ENCODE measurements at places on chromosomes 16 and 17. TPM values are rescaled to one million over a fixed set of nuclear protein-coding genes. Genes with fewer than 3 reads are reported as not detected.

The GNPTG gene
- total RNA-seq = 31.0 TPM

The KRT27 gene
- not detected for total RNA-seq

GRCh38 chr17:73304971-73305812 lies 6.6 kb downstream of the CDC42EP4 start:
- no peaks in the 10 kb centered on the region for H3K27me3 ChIP-seq
- peak; percentile 79 for DNase-seq
- no peaks in the 10 kb centered on the region for H3K36me3 ChIP-seq
- peaks cover 63% of the 10 kb centered on the region for H3K4me1 ChIP-seq
- H3K27ac ChIP-seq = peak overlapping the region; percentile 99
- peak overlapping the region; percentile 2 for H3K4me3 ChIP-seq

- peaks cover 4% of the 10 kb centered on the region for H3K4me1 ChIP-seq
- no peak overlapping the region for H3K4me3 ChIP-seq
- DNase-seq = no peak
- H3K27ac ChIP-seq = no peak overlapping the region
- H3K36me3 ChIP-seq = no peaks in the 10 kb centered on the region
Measured at GRCh38 chr17:74854792-74855191, 4.9 kb downstream of the GRIN2C start.

DNA sequence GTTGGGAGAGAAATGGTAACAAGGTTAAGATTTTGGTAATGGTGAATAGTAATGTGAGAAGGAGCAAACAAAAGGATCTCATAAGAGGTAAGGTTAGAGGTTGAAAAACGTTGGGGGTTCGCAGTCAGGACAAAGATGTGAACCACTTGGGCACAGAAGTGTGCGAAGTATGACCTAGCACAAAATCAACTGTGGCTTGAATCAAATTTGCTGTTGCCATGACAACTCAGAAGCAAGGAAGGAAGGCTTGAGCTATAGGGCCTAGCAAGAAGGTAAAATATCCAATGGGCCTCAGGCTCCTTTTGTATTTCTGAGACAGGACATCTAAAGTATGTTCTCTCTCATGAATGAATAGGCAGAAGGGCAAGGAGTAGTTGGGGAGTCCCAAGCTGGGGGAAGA lies 24.5 kb upstream of the TEKT1 start:
- DNase-seq = no peak
- no peak overlapping the region for H3K4me3 ChIP-seq
- peaks cover 14% of the 10 kb centered on the region for H3K27me3 ChIP-seq

DNA sequence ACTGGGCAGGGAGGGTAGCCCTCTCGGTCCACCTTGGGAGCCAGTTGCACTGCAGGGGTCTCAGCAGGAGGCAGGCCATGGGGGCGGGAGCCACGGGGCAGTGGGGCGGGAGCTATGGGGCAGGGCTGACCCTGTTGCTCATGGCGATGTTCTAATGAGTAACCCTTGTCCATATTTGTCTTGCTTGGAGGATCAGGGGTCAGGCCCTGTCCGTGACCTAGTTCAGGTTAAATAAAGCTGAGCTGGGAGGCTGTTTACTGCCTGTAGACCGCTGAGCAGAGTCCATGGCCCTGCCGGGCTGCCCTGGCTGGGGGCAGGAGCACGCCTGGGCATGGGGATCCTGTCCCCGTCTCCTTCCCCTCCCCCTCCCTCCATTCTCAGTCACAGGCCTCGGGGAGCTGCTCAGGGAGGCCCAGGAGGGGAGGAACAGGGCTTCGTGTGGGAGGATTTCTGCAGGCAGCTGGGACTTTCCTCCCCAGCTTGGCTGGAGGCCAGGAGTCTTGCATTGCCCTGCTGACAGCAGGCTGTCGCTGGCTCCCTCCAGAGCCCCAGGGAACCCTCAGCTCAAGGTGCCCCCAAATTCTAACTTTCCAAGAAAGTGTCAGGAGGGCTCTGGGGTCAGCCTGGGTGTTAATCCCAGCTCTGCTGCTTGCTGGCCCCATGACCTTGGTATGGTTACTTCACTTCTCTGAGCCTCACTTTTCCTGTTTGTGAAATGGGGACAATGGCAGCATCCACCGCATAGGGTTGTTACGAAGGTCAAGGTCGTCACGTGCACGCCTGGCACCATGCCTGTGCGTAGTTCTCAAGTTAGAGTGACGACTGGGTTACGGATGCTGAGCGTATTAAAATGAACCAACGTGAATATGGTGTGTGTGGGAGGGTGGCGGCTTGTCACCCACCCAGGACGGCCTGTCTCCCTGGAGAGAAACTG lies 6.1 kb upstream of the SERPINF2 start:
- peak overlapping the region; percentile 64 for H3K27ac ChIP-seq
- H3K36me3 ChIP-seq = peaks cover 56% of the 10 kb centered on the region
- no peak overlapping the region for H3K4me3 ChIP-seq
- H3K27me3 ChIP-seq = no peaks in the 10 kb centered on the region
- no peaks in the 10 kb centered on the region for H3K4me1 ChIP-seq
- peak; percentile 76 for DNase-seq

The NPIPB8 gene
- total RNA-seq = not detected

GRCh38 chr16:47142821-47143676 lies 696 bp downstream of the NETO2 start:
- H3K27ac ChIP-seq = peak overlapping the region; percentile 62
- DNase-seq = peak; percentile 59
- no peaks in the 10 kb centered on the region for H3K27me3 ChIP-seq
- H3K36me3 ChIP-seq = no peaks in the 10 kb centered on the region

DNA sequence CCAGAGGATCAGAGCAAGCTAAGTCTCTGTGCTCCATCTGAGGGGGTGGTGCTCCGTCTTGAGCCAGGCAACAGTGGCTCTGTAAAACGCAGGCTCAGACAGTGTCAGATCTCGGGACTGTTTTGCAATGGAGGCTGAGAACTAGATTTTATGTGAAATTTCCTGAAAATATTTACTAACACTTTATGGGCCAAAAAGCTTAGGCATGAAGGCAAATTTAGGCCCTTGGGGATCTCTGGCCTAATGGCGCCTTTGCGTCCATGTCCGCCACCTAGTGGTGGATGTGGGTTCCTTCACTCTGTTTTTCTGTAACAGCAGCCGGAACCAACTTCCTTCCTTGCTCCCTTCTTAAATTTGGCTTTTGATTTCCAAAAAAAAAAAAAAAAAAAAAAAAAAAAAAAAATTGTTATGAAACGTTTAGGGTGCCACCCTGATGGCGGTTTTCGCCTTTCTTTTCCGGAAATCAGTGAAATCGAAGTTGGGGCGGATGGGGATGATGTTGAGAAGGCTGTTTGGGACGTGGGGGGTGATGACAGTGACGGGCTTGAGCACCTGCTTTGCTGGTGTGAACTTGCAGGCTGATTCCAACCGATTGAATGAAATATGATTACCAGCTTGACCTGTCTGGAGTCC lies 14.0 kb upstream of the ELAC2 start:
- no peaks in the 10 kb centered on the region for H3K27me3 ChIP-seq
- no peak overlapping the region for H3K4me3 ChIP-seq
- peak; percentile 25 for DNase-seq
- no peak overlapping the region for H3K27ac ChIP-seq
- H3K4me1 ChIP-seq = peaks cover 4% of the 10 kb centered on the region

The EPOP gene
- total RNA-seq = 0.94 TPM

GRCh38 chr16:86517033-86517432 lies 6.7 kb downstream of the FOXF1 start:
- no peak overlapping the region for H3K27ac ChIP-seq
- H3K4me3 ChIP-seq = no peak overlapping the region
- H3K36me3 ChIP-seq = no peaks in the 10 kb centered on the region
- peaks cover 82% of the 10 kb centered on the region for H3K27me3 ChIP-seq
- peak; percentile 3 for DNase-seq

DNA sequence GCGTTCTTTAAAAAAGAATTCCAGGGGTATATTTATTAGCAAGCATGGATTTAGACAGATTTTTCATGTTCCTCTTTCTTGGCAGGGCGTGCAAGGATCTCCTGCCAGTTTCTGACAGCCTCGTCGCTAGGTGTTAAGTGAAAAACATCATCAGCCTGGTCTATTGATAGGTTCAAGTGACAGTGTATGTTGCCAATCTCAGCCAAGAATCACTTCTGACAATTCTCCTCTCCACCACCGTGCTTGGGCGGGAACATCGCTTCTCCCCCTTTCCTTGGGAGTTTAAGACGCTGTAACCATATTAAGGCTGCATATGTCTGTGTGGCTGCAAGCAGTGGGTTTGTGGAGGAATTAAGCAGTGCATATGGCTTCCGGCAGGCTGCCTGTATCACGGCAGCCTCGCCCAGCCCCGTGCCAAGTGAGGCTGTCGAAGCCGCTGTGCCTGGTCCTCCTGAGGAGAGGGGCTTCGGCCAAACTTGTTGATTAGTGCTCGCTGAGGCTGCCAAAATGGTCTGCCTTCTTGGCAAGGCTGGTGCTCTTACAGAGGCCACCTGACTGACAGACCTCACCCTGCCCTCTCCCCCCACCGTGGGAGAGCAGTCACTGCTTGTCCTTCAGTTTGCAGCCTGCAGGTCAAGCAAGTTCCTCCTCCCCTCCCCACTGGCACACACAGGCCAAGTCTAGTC lies 132.2 kb upstream of the MPHOSPH6 start:
- no peaks in the 10 kb centered on the region for H3K4me1 ChIP-seq
- H3K27ac ChIP-seq = peak overlapping the region; percentile 65
- no peak overlapping the region for H3K4me3 ChIP-seq
- peak; percentile 38 for DNase-seq

GRCh38 chr17:49195751-49196150 lies 14.6 kb downstream of the GNGT2 start:
- H3K36me3 ChIP-seq = no peaks in the 10 kb centered on the region
- no peak overlapping the region for H3K27ac ChIP-seq
- DNase-seq = no peak
- H3K4me3 ChIP-seq = no peak overlapping the region
- peaks cover 5% of the 10 kb centered on the region for H3K4me1 ChIP-seq
- no peaks in the 10 kb centered on the region for H3K27me3 ChIP-seq

The GCSH gene
- 50.8 TPM for total RNA-seq

- no peaks in the 10 kb centered on the region for H3K27me3 ChIP-seq
- DNase-seq = no peak
- no peaks in the 10 kb centered on the region for H3K4me1 ChIP-seq
- no peaks in the 10 kb centered on the region for H3K36me3 ChIP-seq
- no peak overlapping the region for H3K27ac ChIP-seq
Measured at GRCh38 chr17:31824766-31825360, 34.2 kb downstream of the COPRS start.

- peak overlapping the region; percentile 59 for H3K27ac ChIP-seq
- peaks cover 19% of the 10 kb centered on the region for H3K4me1 ChIP-seq
- no peak overlapping the region for H3K4me3 ChIP-seq
- H3K36me3 ChIP-seq = no peaks in the 10 kb centered on the region
- H3K27me3 ChIP-seq = no peaks in the 10 kb centered on the region
Measured at GRCh38 chr17:60941028-60941427, 263.4 kb downstream of the BCAS3 start.

GRCh38 chr17:32875923-32876416 lies 954 bp downstream of the MYO1D start:
- H3K4me1 ChIP-seq = peaks cover 6% of the 10 kb centered on the region
- peak overlapping the region; percentile 83 for H3K27ac ChIP-seq
- DNase-seq = no peak
- H3K36me3 ChIP-seq = no peaks in the 10 kb centered on the region
- peak overlapping the region; percentile 79 for H3K4me3 ChIP-seq

DNA sequence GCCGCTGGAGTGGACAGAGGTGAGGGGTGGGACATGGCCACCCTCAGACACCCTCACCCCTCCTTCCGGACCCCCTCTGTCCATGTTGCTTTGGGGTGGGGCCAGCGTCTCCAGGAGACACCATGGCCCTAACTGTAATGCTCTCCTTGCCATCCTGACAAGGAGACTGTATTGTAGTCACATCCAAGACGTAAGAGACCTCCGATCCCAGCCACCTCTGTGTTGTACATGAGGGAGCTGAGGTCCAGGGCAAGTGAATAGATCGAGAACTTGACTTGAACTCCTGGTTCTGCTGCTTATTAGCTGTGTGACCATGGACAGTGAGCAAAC lies 30.2 kb downstream of the POLR3E start:
- no peak overlapping the region for H3K4me3 ChIP-seq
- peaks cover 82% of the 10 kb centered on the region for H3K36me3 ChIP-seq
- no peaks in the 10 kb centered on the region for H3K4me1 ChIP-seq
- H3K27ac ChIP-seq = no peak overlapping the region
- no peaks in the 10 kb centered on the region for H3K27me3 ChIP-seq

The KCNH6 gene
- total RNA-seq = not detected

The CBFA2T3 gene
- total RNA-seq = 5.0 TPM

- DNase-seq = peak; percentile 34
- H3K27me3 ChIP-seq = no peaks in the 10 kb centered on the region
- no peak overlapping the region for H3K27ac ChIP-seq
- H3K4me3 ChIP-seq = no peak overlapping the region
Measured at GRCh38 chr17:49390548-49391324, 23.9 kb downstream of the PHB1 start.

GRCh38 chr17:39144416-39144840 lies 7.0 kb downstream of the PLXDC1 start:
- no peaks in the 10 kb centered on the region for H3K27me3 ChIP-seq
- peak overlapping the region; percentile 79 for H3K27ac ChIP-seq
- peaks cover 12% of the 10 kb centered on the region for H3K4me1 ChIP-seq
- no peak overlapping the region for H3K4me3 ChIP-seq
- no peaks in the 10 kb centered on the region for H3K36me3 ChIP-seq

DNA sequence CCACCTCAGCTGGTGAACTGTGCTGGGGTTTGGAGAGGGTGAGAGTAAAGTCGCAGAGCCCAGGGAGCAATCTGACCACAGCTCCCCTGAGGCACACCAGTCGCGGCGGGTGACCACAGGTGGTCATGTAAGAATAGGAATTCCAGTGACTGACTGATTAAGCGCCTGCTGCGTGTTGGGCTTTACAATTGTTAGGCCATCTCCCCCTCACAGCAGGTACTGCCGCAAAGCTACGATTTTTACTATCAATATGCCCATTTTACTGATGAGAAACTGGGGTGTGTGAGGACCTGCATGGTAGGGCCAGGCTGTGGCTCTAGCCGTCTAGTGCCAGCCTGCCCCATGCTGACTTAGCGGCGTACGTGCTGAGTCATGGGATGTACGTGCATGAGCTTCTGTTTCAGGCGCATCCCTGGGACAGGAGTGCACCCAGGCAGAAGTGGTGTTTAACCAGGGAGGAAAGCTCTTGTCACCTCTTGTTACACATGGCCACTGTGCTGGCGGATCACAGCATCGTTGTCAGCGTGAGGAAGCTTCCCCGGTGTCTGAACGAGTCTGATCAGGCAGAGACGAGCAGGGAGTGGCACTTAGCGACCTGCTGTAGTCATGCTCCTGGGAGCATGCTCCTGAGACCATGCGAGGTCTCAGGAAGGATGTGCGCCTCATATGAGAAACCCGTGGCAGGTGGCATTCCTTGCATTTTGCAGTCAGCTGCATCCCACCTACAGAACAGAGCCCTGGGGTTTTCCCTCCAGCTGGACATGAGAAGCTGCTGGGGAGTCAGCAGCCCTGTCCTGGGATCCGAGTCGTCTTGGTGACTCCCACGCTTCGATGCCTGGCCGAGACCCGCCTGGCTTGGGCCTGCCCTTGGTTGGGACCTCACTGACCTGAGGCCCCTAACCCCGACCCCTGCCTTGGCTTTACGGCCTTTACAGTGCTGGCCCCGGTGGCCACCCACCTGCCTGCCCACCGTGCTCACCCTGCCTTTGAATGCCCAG lies 163.7 kb upstream of the CHMP6 start:
- no peak overlapping the region for H3K4me3 ChIP-seq
- H3K4me1 ChIP-seq = no peaks in the 10 kb centered on the region
- H3K27ac ChIP-seq = no peak overlapping the region
- no peaks in the 10 kb centered on the region for H3K27me3 ChIP-seq
- DNase-seq = peak; percentile 56

The FBXO39 gene
- total RNA-seq = not detected

- H3K36me3 ChIP-seq = peaks cover 16% of the 10 kb centered on the region
- H3K27me3 ChIP-seq = no peaks in the 10 kb centered on the region
- no peak for DNase-seq
- peaks cover 19% of the 10 kb centered on the region for H3K4me1 ChIP-seq
- peak overlapping the region; percentile 93 for H3K4me3 ChIP-seq
- peak overlapping the region; percentile 94 for H3K27ac ChIP-seq
Measured at GRCh38 chr17:59107306-59107670, 608 bp upstream of the TRIM37 start.

GRCh38 chr17:29076722-29077121 lies 33.8 kb downstream of the PIPOX start:
- no peak overlapping the region for H3K27ac ChIP-seq
- peaks cover 2% of the 10 kb centered on the region for H3K4me1 ChIP-seq
- H3K27me3 ChIP-seq = no peaks in the 10 kb centered on the region
- DNase-seq = no peak
